ENCODE measurements at places on chromosomes 16 and 17.

GRCh38 chr16:50857881-50858280, 116.0 kb downstream of the CYLD start:
- DNase-seq = no peak

DNA sequence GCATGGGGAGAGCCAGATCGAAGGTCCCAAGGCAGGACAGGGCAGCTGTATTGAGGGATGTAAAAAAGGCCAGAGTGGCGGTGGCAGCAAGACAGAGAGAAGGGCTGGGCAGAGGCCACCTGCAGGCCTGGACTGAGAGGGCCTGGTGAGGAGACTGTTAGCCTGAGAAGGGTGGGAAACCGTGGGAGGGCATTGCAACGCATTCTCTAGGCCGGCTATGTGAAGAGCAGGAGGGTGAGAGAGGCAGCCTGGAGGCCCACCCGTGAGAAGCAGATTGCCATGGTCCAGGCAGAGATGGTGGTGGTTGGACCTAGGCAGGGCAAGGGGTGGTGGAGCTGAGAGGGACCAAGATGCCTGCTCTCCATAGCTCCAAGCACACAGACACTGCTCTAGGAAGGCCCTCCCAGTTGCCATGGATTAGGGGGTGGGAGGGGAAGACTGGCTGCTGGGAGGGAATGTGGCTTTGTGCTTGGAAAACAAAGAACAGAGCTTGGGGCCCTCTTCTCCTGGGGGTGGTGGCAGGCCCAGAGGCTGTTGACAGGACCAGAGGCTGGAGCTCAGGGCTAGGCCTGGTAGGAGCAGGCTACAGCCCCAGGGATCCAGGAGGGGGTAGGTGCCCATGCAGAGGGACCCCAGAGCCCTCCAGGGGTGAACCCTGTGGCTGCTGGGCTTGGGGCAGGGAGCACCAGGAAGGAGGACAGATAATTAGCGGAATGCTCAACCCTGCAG, 12.4 kb upstream of the TCAP start:
- DNase-seq = no peak

DNA sequence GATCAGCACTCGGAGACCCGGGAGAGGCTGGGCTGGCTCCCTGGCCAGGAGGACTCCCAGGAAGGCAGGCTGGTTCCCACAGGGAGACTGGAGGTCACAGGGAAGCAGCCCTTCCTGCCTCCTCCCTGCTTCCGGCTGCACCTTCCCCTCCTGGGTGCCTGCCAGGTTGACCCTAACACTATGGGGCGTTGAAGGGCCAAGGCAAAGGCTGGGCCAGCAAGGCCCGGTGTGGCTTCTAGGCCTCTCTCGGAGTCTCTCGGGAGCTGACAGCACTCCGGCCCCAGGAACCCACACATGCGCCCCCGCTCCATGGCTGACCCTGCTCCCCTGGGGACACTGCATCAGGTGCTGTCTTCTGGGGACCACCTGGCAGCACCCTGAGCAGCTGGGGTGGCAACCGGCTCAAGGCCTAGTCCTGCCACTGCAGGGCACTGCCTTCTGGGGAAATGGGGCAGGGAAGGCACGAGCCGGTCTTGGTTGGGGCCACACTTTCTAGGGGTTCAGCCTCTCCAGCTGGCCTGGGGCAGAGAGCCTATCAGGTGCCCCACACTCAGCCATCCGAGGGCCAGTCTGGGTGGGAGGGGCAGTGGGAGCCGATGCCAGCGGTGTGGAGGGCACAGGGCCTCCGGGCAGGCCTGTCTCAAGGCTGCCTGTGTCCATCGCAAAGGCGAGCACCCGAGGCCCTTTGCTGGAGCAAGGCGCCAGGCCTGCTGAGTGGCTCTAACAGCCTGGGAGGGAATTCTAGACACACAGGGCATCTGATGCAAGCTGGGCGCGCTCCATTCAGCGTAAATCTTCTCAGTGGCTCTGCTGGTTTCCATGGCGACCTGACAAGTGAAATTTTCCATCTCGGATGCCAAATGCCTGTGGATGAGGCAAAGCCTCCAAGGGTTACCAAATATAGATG, 5.6 kb upstream of the MTSS2 start:
- no peak for DNase-seq

GRCh38 chr16:72401084-72401361, 229.1 kb upstream of the PMFBP1 start:
- DNase-seq = no peak

DNA sequence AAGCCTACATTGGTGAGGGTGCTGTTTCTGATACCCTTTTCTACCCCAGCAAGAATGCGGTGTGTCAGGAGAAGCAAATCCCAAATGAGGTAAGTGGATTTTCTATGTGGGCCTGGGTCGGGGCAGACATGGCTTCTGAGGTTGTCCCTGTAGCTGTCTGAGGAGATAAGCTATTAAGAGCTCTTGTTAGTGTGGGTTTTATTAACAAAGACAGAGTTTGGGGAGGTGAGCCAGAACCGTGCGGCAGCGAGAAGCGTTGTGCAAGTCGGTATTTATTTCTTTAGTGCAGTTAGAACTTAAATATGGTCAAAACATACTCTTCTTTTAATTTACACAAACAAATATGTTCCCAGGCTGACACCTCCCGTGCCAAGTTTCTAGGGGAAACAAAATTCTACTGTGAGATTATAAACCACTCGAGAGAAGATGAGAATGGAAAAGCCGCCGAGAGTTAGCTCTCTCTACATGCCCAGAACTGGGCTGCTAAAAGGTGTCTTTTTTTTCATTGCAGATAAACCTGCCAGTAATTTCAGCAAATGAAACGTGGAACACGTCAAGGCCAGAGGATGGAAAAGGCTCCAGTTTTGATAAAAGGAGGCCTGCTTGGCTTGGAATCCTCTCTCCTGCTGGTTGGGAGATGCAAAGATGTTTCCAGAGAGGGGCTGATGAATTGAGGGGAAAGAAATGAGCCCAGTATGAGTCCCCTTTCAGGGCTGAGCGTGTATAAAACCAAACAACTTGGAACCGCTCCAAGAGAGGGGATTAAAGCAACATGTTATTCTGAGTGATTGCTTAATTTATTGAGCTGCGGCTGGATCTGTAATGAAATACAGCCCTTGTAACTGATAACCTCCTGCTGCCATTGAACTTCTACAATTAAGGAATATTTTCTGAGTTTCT, 254.6 kb downstream of the MRTFB start:
- DNase-seq = no peak

DNA sequence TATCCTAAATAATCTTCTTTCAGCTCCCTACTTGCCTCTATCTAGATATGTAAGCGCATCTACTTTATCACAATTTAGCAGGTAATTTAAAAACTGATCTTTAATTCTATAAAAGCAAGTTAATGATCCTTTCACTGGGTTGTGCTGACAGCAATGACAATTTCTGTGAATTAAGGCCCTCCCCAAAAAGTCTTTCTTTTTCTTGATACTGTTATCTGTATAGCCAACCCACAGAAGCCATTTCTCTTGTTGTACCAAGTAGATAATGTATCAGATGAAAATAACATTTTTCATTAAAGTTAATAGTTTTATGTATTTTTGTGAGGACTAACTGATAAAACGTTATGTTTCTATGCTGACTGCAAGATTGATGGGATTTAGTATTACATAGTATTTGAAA, 3.8 kb downstream of the ZPBP2 start:
- no peak for DNase-seq

DNA sequence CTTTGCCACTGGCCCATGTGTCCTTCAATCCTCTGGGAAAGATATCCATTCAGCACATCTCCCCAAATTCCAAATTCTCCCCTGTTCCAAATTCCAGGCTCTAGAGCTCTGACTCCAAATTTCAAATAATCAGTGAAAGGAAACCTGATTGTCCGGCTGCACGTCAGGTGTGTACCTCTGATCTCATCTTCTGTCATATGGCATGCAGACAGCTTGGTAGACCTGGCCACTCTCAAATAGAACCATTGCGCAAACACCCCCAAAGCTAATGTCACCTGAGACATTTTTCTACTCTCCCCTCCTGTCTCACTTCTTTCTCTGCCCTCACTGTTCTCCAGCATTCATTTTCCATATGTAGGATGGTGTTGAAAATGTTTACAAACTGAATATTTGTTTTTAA, 337.0 kb upstream of the DYNLRB2 start:
- no peak for DNase-seq

DNA sequence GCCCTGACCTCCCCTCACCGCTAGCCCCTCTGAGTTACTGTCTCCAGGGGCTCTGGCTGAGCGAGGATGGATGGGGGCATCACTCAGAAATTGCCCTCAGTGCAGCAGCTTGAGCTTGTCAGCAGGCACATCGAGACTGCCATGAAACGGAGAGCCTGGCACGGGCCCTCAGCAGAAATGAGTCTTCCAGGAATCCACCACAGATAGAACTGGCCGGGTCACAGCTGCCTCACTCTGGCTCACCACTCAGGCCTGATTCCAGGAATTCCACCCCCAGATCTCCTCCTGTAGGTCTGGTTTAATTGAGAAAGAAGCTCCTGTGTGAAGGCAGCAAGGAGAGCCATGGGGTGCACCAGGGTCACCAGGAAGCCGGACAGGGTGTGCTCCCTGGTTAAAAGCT, 85.5 kb downstream of the GSG1L start:
- no peak for DNase-seq

GRCh38 chr16:61940611-61941010, 95.6 kb downstream of the CDH8 start:
- no peak for DNase-seq

Measured in stimulated activated CD4-positive, alpha-beta T cell treated with anti-CD3 and anti-CD28 coated beads, Interleukin-4, amount 100 ng/mL, for 1 hour (primary cell).